ENCODE measurements at places on chromosomes 6 and 20.

- DNase-seq = no peak
These were observed 37.7 kb downstream of the C6orf132 start for GRCh38 chr6:42104804-42105125.

GRCh38 chr6:52352239-52353018 is 9.5 kb upstream of the PAQR8 start:
- peak; percentile 93 for DNase-seq

DNA sequence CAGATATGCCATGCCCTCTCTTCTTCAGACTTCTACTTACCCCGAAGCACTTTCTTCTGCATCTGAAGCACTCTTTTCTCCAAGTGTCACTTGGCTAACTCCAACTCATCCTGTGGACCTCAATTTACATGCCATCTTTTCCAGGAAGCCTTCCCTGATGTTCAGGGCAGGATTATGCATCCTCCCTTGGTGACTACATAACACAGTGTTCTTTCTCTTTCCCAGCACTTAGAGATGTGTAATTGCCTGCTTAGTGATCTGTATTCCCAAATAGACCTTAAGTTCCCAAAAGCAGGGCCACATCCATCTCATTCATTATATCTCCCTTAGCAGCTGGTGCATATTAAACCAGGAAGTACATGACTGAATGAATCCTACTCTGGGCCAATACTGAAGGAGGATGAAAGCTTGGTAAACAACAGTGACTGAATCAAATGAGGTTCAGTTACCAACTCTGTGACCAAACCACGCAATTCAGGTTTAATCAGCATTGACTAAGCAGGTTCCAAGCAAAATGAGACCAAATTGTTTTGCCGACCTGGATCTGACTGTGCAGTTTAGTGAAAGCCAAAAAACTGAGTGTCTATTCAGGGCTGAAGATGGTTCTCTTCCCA is 121.4 kb upstream of the TCF21 start:
- DNase-seq = no peak

- DNase-seq = no peak
These were observed 9.3 kb upstream of the ARID1B start for GRCh38 chr6:156767603-156768467.

DNA sequence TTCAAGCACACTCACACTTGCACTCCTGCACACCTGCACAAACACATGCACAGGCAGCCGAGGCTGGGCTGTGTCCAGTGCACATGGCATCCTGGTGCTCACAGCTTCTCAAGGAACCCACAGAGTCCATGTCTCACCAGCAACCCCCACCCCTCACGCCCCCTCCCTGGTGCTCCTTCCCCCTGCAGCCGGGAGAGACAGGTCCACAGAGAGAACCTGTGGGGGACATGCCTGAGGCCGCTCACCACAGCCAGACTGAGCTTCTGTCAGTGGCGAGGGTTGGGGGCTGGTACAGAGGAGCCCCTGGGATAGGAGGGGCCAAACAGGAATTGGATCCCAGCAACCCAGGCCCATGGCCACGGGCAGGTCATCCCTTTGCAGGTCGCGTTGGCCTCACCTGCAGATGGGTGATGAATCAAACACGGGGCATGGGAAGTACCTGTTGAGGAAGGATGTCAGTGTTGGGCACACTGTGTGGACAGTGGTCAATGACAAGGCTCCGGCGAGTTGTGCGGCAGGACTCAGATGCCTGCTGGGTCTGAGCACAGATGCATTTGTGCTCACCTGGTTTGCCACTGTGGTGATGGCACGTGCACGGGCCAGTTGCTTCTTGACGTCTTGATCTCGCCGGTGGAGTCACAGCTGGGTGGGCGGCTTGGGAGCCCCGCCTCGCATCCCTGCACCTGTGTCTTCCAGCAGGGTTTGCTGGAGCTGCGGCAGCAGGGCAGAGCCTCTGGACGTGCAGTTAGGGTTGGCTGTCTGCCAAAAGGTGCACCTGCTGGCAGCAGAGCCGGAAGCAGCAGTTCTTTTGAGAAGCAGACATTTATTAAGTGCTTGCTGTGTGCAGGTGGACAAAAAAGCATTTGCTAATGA is 113.0 kb downstream of the ERMARD start:
- no peak for DNase-seq

- peak; percentile 76 for DNase-seq
These were observed 20.1 kb upstream of the RNGTT start for GRCh38 chr6:88983532-88983931.

DNA sequence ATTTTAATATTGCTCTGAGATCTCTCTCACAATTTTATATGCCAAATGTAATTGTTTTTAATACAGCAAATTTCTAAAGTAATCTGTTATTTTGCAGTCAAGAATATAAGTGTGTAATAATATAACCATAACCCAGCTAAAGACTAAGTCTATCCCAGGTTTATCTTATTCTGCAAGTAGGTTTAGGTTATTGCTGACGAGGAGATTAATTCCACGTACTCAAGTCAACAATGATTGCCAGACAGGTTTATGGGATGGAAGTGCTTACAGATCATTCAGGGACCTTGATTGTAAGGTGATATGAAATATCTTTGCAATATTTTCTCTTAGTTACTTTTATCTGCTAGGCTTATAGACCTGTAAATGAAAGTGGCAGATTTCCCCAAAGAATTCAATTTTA is 698.3 kb downstream of the HDGFL1 start:
- DNase-seq = no peak

- DNase-seq = peak; percentile 31
These were observed 11.0 kb upstream of the TCP11 start for GRCh38 chr6:35152067-35152707.

DNA sequence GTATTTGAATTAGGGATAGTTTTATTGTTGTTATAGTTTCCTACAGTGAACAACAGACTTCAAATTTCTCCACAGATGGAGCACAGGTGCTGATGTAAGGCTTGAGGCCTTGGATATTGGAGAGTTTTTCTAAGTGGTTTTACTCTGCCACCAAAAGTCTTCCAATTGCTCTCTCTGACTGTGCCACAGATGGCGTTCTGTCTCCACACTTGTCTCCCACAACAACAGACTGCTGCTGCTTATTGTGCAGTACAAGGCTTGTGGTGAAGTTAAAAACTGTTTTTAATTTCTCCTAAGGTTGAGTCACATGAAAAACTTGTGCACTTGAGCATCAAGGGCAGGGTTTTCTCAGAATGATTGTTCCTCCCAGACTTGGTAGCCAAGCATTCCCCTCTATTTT is 460.9 kb upstream of the KHDRBS2 start:
- DNase-seq = no peak

DNA sequence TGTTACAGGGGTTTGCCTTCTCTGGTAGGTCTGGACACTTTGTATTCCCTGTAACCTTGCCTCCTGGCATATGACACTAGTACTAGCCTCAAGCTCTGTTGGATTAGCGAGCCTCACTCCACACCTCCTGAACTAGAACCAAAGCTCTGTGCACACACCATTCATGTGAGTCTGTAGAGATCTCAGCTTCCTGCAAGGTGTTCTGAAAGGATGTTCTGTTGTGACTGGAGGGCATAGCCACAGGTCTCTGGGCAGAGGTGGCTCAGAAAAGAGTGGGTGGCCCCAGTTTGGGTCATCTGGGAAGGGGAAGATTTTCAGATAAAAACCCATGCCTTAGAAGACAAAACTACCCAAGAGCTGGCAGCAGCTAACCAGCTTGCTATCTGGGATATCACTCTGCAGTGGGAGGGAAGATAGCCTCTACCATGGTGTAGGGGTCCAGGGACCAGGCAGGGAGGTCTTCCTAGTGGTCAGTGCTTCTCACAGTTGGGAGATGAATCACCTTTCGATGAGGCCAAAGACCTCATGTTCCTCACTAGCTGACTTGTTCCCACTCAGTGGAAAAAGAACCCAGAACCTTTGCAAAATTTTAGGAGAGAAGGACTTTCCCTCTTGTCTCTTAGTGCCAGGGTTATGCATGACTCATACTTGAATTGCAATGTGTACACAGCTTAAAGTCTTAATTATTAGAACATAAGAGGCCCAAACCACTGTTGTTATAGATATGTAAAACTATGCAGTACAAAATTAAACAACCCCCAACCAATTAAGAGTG is 41.4 kb downstream of the HLA-F start:
- no peak for DNase-seq

- DNase-seq = no peak
These were observed 261.2 kb downstream of the PTPRK start for GRCh38 chr6:128259029-128259724.

DNA sequence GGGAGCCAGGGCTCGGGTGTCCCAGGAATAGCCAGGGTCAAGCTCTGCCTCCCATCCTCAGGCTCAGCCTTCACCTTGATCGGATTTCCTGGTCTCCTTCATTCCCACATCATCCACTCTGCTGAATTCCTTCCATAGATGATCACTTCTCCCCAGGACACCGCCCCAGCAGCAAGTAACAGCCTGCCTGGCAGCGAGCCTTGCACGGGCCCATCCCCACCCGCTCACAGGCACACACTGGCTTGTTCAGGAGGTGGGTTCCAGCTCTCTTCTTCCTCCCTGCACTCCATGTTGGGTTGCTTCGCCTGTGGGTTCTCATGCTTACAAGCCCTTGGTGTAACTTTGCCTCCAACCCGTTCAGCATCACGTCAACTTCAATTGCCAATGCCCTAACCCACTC is 113.0 kb upstream of the IYD start:
- no peak for DNase-seq

DNA sequence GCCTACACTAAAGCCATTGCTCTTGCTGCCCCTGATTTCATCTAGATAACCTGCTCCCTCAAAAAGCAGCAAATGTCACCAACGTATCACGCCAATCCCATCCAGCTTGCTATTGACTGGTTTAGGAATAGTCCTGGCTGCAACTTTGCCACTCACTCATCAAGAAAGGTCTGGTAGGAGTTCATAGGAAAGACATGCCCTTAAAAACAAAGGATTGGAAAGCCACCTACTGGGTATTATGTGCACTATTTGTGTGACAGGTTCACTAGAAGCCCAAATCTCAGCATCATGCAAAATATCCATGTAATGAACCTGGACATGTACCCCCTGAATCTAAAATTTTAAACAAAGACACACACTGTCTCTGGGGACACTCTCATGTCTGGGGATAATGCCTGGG is 170.4 kb upstream of the COL21A1 start:
- no peak for DNase-seq

DNA sequence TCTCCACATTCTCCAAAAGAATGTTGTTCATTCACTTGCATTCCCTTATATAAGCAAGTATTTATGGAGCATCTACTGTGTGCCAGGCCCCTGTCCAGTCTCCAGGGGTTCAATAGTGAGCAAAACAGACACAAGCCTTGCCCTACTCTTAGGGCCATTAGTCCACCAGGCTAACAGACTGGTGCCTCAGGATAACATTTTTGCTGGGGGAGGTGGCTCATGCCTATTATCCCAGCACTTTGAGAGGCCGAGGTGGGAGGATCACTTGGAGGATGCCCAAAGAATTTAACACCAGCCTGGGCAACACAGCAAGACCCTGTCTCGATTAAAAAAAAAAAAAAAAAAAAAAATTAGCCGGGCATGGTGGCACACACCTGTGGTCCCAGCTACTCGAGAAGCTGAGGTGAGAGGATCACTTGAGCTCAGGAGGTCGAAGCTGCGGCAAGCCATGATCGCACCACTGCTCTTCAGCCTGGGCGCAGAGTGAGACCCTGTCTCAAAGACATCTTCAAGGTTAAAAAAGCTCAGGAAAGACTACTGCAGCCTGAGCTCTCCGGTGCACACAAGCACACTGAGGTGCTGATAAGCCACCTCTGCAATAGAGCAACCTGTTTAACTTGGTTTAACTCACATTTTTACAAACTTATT is 19.9 kb downstream of the CAPN11 start:
- no peak for DNase-seq

- peak; percentile 42 for DNase-seq
These were observed 34.3 kb downstream of the HLA-DMB start for GRCh38 chr6:32906539-32906938.

DNA sequence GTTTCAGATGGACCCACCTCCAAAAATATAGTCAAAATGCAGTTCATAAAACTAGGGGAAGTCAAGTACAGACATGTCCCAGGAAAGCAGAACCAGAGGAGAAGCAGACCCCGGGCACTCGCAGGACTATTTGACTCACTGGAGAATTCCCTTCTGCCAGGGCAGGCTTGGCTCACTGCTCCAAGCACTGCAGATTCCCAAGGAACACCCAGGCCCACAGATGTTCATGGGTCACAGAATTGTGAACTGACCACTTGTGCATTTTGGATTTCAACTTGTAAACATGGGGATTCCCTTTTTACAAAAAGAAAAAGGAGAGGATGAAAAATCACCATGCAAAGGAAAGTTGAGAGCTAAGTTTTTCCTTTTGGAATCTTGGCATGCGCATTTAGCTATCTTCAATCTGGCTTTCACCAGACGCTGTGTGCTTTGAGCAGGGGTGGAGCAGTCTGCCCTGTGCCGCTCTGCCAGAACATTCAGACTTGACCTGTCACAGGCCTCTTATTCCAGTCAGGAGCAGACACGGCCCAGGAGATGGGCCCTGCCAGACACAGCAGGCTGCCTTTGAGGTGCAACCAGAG is 237.5 kb upstream of the TAB2 start:
- peak; percentile 34 for DNase-seq

DNA sequence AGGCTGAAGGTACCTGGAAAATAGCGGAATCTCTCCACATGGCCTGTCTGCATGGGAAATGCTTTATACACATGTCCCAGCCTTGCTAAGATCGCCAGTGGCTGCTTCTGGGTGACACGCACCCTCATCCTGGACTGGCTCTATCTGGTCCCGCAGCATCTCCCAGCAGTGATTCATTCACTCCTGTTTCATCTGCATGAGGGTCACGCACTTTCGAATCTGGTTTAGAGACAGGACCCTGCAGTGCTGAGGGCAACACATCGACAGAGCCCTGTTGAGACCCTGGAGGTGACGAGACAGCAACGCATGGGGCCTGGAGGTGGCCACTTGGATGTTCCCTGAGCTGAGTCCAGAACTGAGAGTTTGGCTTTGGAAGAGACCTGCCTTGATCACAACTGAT is 136.5 kb downstream of the SMOC2 start:
- no peak for DNase-seq

- no peak for DNase-seq
These were observed at the start of gene GRM4 for GRCh38 chr6:34146021-34146782. Gene GRM4 (minus strand): TSS chr6:34146087. CDS start chr6:34133496, 12,591 bp downstream.

- DNase-seq = peak; percentile 79
These were observed 488.3 kb downstream of the CDKAL1 start for GRCh38 chr6:21022343-21023107.

- peak; percentile 66 for DNase-seq
These were observed 48.8 kb downstream of the EPB41L2 start for GRCh38 chr6:131014080-131014776.

DNA sequence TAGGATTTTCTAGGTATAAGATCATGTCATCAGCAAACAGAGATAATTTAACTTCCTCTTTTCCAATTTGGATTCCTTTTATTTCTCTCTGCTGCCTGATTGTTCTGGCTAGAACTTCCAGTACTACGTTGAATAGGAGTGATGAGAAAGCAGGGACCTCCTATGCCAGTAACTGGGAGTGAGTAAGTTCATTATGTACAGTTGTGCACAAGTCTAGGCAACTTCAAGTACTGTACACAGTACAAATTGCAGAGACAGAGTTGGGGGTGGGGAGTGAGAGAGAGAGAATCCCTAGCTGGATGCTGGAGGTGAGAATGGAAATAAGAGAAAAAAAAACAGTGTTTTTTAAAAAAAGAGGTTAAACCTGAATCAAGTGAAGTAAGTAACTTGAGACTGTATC is 210.2 kb downstream of the MMUT start:
- DNase-seq = no peak
